Activated CD4-positive, alpha-beta T cell treated with anti-CD3 and anti-CD28 coated beads, Interleukin-2, amount 50 U/mL, for 48 hours (primary cell): ENCODE measurements at places on chromosomes 13 and 19.

DNA sequence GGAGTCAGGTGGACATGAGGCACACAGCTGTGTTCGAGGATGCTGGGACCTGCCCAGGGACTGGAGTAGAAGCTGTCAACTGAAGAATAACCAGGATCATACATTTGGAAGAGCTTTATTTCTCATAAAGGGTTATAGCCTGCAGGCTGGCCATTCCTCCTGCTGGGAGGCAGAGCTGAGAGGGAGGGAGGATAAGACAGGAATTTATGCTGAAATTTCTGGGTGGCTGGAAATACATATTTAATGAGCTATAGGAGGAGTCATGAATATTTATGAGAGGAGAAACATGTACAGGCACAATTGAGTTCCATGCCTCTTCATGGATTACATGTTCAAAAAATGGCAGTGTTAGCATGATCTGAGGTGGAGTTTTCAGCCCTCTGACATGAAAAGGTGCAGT is 151.9 kb downstream of the SHISA2 start:
- no peak for DNase-seq

GRCh38 chr13:72109863-72110262 is 242.9 kb upstream of the DACH1 start:
- no peak for DNase-seq

DNA sequence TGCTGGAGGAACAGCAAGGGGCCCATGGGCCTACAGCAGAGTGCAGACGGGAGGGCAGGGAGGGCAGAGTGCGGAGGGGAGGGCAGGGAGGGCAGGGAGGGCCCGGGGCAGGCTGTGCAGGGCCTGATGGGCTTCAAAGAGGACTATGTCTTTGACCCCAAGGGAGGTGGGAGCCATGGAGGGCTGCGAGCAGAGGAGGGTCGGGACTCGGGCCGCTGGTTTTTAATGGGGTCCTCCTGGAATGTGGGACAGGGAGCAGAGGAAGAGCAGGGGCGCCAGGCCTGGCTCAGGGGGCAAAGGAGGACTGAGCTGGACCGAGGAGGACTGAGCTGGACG is 3.6 kb downstream of the PIP5K1C start:
- no peak for DNase-seq

- no peak for DNase-seq
Measured at GRCh38 chr13:43368003-43368402, 344.6 kb downstream of the DNAJC15 start.

DNA sequence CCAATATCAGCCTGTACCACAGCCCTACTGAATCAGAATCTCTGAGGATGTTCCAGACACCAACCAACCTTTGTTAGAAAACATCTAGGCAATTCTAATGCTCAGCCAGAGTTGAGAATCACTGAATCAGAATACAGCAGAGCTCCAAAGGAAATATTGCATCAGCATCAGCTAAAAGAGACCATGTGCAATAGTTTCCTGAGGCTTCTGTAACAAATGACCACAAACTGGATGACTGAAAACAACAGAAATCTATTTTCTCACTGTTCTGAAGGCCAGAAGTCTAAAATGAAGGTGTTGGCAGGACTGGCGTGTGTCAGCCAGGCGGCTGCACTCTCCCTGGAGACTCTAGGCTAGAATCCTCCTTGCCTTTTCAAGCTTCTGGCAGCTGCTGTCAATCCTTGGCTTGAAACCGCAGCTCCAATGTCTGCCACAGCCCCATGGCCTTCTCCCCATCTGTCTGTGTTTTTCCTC is 1.2 kb upstream of the DCT start:
- DNase-seq, result no peak
